ENCODE measurements at places on chromosomes 3 and 15.

DNA sequence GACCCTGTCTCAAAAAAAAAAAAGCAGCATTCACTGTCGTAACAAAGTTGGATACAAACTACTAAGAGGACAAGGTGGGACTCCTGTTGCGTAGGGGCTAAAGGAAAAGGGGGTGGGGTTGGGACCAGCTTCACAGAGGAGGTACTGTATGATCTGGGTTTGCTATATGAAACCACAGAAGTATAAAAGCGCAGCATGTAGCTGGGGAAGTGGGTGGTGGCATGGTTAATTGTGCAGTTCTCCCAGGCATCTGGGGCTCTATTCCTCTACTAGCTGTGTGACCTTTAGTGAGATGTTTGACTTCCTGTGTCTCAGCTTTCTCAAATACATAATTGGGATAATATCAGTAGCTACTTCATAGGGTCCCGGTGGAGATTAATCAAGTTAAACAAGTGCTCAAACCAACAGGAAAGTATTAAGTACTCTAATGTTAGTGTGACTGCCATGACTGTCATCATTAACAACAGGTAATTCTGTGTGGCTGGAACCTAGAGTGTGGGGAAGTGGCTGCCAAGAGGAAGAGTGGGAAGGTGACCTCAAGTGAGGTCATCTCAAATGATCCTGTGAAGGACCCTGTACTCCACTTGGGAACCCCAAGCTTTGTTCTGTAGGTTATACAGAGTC is 11.5 kb downstream of the PARP16 start:
- no peak for DNase-seq

- DNase-seq: no peak
Observed at GRCh38 chr15:66646799-66647198, 55.2 kb upstream of the SMAD6 start.

DNA sequence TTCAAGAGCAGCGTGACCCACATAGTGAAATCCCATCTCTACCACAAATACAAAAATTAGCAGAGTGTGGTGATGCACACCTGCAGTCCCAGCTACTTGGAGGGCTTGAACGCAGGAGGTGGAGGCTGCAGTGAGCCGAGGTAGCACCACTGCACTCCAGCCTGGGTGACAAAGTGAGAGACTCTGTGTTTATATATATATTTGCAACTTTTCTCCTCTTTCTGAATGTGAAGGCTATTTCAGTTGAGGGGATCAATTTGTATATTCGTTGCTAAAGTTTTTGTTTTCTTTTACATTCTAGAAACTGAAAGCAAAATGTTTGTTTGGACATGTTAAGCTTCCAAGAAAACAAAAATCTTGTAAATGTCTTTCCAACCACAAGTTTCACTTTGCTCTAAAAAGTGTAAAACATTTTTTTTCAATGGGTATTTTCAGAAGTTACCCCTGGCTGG is 29.8 kb upstream of the FAM98B start:
- no peak for DNase-seq

GRCh38 chr3:185733980-185734724 is 90.7 kb downstream of the IGF2BP2 start:
- no peak for DNase-seq

GRCh38 chr3:63562323-63562722 is 90.2 kb upstream of the SNTN start:
- DNase-seq: no peak

- no peak for DNase-seq
Observed at GRCh38 chr3:179606534-179607085, 2.0 kb downstream of the NDUFB5 start.

DNA sequence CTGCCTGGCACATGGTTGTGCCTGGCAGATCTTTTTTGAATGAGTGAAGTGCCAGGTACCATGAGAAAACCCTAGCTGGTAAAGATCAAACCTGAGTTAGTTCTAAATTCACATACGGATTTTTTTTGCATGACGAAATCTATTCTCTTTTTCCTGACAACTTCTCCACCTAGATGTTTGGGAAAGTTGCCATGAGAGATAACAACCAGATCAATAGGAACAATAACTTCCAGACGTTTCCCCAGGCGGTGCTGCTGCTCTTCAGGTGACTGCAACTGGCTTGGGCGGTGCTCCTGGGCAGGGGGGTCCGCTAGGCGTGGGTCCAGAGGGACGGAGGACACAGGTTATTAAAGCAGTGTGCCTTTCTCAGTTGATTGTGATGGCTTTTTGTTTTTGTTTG is 71.8 kb downstream of the CHDH start:
- DNase-seq: no peak

- DNase-seq: no peak
Observed at GRCh38 chr3:137972396-137972795, 37.6 kb upstream of the CLDN18 start.

DNA sequence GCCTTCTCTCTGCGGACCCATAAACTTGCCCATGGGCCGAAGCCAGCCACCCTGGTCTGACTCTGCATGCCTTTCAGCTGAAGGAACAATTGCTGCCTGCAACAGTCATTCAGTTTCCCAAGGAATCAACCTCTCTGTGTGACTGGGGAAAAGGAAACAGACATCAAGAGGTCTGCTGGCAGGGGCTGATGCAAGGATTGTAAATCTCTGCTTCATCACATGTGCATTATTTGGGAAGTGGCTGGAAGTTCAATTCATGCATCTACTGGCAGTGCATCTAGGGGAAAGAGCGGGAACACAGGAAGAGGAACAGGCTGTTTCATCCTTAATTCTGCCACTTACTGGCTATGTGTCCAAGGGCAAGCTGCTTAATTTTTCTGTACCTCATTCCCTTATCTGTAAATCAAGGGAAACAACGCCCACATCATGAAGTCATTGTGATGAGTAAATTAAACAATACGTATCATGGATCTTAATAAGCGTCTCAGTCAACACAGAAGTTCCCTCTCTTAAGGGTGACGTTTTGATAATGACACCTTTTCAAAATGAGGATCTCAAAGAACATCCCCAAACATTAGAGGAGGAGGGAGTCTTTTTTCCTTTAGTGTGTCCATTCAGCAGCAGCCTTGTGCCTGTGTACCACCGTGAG is 17.4 kb upstream of the ADPGK start:
- DNase-seq: no peak

GRCh38 chr15:91471468-91471867 is 371.4 kb downstream of the SV2B start:
- no peak for DNase-seq

- DNase-seq: no peak
Observed at GRCh38 chr3:178203165-178203564, 333.1 kb upstream of the KCNMB2 start.

DNA sequence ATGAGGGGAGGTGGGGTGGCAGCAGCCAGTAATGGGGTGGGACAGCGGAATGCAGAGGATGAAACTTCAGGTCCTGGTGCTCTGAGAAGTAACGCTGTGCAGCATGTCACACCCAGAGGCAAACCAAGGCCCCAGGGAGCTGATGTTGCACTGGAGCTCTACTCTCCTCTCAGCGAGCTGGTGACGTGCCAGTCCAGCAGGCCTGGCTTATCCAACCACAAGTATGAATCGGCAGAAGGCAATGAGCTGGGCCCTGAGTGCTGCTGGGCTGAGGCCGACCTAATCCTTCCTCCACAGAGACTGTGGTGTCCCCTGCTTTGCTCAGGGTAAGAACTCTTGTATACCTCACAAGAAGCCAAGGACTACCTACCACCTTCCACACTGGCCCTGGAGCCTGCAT is 30.5 kb downstream of the CD86 start:
- DNase-seq: no peak

- DNase-seq: no peak
Observed at GRCh38 chr15:39645138-39645975, 64.5 kb downstream of the THBS1 start.

GRCh38 chr3:13821126-13821525 is 58.7 kb downstream of the WNT7A start:
- no peak for DNase-seq

GRCh38 chr3:41304593-41304992 is 105.3 kb downstream of the CTNNB1 start:
- no peak for DNase-seq

- no peak for DNase-seq
Observed at GRCh38 chr3:30544812-30545211, 61.6 kb upstream of the TGFBR2 start.

DNA sequence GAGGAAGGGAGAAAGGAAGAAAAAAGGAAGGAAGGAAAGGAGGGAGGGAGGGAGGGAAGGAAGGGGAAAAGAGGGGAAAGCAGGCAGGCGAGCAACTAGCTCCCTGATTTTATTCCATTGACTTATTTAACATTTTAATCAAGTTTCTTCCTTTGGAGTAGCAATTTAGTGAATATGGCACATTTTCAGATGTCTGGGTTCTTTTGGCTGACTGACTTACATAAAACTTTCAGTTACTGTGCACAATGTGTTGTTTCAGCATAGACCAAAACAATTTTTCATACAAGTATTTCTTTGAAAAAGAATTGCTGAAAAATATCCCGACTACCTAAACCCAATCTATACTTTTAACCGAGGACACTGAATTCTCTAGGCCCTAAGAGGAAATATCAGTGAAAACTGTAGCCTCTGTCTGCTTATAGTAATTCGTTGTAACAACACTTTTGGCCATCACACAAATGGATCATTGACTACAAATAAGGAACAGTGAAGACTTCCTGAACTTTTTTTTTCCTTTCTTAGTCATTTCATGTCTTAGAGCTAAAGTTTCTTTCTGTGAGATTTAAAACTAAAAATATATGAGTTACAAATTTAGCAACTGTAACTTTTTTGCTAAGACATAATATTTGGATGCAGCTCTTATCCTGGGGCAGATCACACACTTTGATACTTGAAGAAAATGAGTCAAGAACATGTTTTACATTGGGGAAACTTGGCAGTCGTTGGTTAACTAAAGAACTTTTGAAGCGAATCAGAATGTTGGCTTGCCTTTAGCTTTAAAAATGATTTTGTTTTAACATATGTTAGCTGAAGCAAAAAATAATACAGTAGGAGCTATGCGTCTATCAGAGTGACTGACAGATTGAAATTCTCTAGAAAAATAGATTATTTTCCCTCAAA is 79.6 kb downstream of the SOX2 start:
- DNase-seq: no peak

- DNase-seq: no peak
Observed at GRCh38 chr3:10999221-11000107, 6.9 kb downstream of the SLC6A1 start.

DNA sequence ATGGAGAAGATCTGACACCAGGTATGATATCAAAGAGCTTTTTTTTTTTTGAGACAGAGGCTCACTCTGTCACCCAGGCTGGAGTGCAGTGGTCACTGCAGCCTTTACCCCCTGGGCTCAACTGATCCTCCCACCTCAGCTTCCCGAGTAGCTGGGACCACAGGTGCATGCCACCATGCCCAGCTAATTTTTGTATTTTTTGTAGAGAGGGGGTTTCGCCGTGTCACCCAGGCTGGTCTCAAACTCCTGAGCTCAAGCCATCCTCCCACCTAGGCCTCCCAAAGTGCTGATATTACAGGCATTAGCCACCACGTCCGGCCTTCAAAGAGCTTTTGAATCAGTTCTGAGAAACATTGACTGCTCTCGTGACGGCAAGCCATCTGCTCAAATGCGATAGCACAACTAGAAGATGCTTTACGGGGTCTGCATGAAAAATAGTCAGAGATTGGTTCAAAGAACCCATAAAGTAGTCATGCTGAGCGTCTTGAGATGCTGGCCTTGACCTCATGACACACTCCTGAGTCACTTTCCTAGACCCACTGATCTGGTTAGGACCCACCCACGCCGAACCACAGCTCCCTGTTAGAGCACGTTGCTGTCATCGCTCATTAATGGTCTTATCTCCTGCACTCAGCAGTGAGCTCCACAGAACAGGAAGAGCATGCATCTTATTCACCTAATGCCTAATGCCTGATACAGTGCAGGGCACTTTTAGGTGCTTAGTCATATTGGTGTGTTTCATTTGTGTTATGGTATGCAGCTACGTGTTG is 57.0 kb upstream of the NR2F2 start:
- no peak for DNase-seq

DNA sequence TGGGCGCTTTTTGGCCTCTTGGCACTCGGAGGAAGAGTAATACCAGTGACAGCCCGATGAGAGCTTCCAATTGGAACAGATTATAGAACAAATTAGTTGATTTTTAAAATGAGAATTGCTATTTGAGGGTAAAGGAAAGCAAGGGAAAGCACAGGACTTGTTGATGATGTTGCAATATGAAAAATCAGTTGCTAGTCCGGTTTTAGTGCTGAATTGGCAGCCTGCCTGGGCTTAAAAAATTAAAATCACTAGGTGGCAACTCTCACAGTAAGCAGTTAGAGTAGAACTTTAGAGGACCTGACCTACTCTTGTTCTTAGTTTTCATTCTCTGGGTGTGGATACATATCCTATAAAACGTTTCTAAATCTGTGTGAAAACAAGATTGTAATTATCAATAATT is 2.1 kb upstream of the SCAANT1 start:
- DNase-seq: no peak

DNA sequence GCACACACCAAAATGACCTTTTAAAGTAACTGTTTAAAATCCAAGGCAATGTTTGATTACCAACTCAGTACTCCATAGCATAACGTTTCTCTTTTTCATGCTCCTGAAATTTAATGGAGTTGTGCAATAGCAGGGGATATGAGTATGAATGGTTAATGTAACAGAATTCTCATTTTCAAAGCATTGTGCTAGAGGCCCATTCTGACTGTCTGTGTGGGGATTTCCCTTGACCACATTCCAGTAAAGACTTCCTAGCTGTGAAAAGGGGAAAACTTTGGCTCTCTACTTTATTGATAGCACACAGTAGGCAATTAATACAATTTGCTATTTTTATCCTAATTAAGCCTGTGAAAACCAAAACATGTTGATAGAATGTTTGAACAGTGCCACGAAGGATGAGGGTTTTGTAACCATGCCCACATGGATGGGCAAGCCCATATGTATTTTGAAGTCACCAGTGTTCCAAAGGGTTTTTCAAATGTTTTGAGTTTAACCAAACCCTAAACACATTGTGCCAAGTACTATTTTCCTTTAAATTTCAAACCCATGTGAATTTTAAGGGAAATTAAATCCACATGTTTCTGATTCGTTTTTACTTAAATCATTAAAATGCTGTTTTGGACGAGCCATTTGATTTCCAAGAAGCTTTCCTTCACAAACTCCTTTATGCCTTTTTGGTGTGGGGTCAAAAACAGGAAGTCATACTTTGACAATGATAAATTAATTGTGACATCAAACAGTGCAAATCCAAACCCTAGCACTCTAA is 261.2 kb downstream of the SHOX2 start:
- DNase-seq: no peak

DNA sequence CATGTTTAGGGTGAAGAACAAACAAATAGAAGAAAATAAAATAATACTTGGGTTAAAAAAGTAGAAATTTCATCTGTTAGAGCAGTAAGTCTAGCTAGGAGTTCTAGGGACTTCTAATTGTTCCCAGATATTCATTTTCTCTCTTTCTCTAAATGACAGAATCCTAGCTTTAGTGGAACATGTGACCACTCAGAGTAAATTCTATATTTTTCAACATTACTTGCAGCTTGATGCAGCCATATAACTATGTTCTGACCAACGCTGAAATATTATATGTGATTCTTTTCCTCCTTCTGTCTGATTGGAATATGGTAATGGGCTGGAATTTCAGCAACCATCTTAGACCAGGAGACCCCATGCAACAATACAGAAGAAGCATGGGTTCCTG is 8.1 kb downstream of the PTX3 start:
- DNase-seq: no peak

GRCh38 chr3:29936054-29936453 is 655.2 kb downstream of the RBMS3 start:
- no peak for DNase-seq

Data from stimulated activated CD4-positive, alpha-beta T cell treated with anti-CD3 and anti-CD28 coated beads, Interleukin-12 subunit alpha, Interleukin-12 subunit beta, amount 100 ng/mL, for 4 hours (primary cell).